A549 (cell line): ENCODE measurements at places on chromosomes 1 and 21.

- no peak for DNase-seq
Observed at GRCh38 chr1:151011154-151011850, 3.1 kb downstream of the PRUNE1 start.

DNA sequence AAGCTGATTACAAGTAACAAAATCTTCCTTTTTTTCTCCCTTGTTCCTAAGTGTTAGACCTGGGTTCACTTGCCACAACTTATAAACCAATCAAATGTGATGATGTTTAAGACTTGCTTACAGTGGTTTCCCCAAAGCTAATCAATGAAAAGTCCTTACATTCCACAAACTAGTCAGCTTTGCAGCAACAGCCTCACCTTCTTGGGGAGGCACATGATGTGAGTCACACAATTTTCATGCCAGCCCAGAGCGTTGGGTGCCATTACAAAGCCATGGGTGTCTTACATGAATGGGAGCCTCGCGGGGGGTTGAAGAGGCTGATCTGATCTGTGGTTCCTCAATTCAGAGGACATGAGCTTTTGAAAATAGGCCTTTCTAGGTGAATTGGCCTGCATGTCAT is 91.6 kb upstream of the UBE2U start:
- DNase-seq, result no peak

- peak; percentile 35 for DNase-seq
Observed at GRCh38 chr1:243345205-243345604, 89.4 kb downstream of the SDCCAG8 start.

GRCh38 chr1:20487236-20487590 is 1.2 kb upstream of the CAMK2N1 start:
- no peak for DNase-seq

DNA sequence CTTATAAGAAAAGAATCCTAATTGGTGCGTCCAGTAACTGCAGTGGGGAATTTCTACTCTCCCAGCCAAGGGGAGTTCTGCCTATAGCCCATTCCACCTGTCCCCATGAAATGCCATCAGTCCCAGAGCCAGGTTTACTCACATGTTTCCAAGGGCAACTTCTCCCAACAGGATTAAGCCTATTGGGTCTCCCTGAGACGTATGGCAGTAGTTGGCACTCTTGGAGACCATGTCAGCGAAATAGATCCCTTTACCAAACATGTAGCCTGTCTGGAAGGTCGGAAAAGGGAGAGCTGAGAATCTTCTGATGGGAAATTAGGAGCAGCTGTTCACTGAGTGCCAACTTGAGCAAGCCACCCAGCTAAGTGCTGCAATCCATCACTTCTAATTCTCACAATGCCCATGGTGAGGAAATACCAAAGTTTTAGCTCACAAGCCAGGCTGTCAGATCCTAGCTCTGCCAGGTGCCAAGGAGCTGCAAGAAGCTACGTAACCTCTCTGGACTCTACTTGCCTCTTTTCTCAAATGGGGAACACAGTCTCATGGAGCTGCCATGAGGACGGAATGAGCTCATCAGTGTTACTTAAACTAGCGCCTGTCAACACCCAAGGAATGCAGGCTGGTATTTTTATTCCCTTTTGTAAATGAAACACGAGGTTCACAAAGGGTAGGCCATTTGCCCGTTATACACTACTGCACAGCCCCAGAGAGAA is 43.9 kb downstream of the PARP1 start:
- DNase-seq, result no peak
